ENCODE measurements at places on chromosomes 1 and 21. TPM values are rescaled to one million over a fixed set of nuclear protein-coding genes. Genes with fewer than 3 reads are reported as not detected.

- no peak for DNase-seq
Measured at GRCh38 chr1:2392686-2393085, 1.0 kb downstream of the RER1 start.

GRCh38 chr1:169108223-169108622, 1.7 kb downstream of the ATP1B1 start:
- DNase-seq: no peak

GRCh38 chr1:154459080-154459479, 42.9 kb upstream of the TDRD10 start:
- DNase-seq: no peak

- no peak for DNase-seq
Measured at GRCh38 chr1:58324558-58324957, 222.0 kb downstream of the OMA1 start.

The ELF3 gene
- total RNA-seq: 1.0 TPM

- DNase-seq: no peak
Measured at GRCh38 chr1:157419845-157420542, 132.3 kb downstream of the FCRL5 start.

All from activated T-cell treated with anti-CD3 and anti-CD28 coated beads, Interleukin-2, amount 50 U/mL, for 4 hours (primary cell).